Umbilical cord (tissue), 2 donors: ENCODE measurements at places on chromosomes 3 and 15.

GRCh38 chr3:85760342-85760741, 801.6 kb downstream of the CADM2 start:
- no peak for DNase-seq

DNA sequence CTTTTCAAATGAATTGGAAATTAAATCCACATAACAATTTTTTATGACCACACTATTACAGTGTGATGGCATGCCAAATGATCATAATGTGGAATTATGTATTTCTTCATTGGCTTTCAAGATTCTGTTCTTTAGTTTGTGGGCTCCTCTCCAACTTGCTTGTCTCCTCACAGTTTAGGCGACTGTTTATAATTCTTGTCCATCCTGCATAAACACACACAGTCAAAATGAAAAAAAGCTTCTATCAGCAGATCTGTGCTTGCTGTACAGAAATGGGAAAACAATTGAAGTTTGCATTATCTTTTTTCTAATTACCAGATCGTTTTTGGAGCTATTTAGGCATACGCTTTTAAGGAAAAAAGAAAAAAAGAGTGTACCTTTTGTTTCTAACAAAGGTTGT, 37.0 kb downstream of the OPA1 start:
- no peak for DNase-seq

GRCh38 chr3:13419505-13420044, 547 bp downstream of the NUP210 start:
- peak; percentile 11 for DNase-seq

- no peak for DNase-seq
These were observed 21.4 kb upstream of the MUC20 start for GRCh38 chr3:195699388-195699771.

DNA sequence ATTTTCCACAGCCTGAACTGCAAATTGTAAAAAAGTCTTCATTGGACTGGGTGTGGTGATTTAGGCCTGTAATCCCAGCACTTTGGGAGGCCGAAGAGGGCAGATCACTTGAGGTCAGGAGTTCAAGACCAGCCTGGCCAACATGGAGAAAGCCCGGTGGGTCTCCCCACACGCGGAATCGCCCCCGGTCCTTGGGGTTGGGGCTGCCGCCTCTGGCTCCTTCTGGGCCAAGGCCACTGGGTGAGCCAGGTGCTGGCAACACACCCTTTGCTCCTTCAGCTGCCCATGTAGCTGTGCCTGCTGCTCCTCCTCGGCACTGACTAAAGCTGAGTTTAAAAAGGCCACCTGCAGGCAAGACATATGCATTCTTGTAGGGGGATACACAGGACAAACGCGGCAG, 9.4 kb upstream of the VPS33B start:
- no peak for DNase-seq
